ENCODE measurements at places on chromosomes 6 and 20.

DNA sequence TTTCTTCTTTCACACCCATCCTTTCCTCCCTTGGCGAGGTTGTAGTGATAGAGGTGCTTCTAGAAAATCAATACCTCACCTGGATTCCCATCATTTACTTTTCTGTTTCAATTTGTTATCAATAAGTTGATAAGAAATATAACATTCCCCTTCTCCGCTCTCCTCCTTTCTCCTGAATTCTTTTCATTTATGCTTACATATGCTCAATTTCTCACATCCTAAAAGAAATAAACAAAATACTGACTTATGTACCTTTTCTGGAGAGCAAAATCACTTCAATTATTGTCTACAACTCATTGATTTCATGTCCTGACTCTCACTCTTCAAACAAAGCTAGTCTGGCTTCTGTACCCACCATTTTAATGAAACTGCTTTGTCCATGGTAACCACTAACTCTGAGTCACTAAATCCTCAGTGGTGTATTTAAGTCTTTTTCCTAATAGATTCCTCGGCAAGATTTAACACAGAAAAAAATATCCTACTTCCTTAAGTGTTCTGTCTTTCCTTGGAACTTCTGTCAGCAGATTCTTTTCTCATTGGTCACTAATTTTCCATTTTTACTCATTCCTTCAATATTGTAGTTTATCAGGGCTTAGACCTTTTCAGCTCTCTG, 289.6 kb downstream of the RFPL4B start:
- no peak for DNase-seq

DNA sequence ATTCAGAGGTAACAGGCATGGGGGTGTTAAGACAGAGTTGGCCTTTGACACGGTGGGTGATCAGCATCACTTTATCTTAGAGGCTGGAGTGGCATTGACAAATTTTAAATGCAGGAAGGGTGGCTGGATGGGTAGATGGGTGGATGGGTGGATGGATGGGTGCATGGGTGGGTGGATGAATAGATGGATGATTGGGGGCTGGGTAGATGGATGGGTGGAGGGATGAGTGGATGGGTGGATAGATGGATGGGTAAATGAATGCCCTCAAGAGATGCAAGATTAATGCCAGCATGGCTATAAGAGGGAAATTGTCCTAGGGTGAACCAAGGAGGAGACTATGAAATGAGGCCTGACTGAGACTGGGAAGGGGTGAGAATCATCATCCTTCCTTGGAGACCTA, 18.4 kb downstream of the ITPR3 start:
- no peak for DNase-seq

- DNase-seq, result no peak
These were observed 120.2 kb downstream of the QRSL1 start for GRCh38 chr6:106749609-106750008.

- no peak for DNase-seq
These were observed 770.5 kb upstream of the FLRT3 start for GRCh38 chr20:15107931-15108330.

DNA sequence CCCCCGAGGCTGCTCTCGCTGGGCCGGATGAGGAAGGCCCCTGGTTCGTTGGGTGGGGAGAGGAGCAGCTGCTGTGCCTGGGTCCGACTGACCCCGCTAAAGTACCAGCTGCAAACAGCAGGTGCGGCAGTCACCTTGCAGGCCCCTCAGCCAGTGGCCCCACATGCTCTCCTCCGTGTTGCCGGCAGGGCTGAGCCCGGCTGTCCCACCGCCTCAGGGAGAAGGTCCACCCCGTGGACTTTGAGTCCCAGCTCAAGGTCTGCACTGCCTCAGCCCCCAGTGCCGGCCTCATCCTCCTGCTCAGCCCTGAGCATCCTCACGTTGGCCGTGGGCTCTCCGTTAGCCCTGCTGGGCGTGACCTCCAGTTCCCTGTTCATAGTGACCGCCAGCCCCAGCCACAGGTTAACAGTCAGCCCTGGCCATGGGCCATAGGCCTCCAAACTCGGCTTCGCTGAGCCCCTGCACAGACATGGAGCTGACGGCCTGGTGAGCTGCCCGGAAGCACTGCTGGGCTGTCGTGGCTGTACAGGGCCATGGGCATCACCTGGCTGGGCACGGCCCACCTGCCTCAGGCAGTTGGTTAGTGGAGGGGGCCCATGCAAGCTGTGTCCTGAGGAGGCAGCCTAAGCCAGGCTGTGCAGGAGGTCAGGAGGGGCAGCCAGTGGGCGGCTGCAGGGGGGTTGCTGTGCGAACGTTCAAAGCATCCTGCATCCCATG, 3.1 kb downstream of the SRMS start:
- no peak for DNase-seq

DNA sequence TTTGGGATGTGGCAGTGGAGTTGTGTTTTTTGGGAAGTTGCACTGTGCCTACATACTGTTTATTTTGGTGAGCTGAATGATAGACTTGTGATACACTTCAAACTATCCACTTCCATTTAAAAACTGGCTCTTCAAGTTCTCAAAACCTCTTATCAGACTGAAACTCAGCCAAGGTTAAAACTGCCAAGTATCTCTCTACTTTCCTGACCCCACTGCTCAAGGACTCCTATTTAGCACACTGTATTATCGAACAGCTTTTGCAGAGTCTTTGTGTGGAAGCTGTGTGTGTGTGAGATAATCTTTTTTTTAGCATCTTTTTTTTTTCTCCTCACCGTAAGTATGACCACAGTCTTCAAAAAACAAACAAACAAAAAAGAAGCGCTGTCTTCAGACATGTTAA, 21.1 kb downstream of the STX11 start:
- DNase-seq, result no peak

GRCh38 chr20:57590485-57591288, 29.5 kb downstream of the ZBP1 start:
- no peak for DNase-seq

GRCh38 chr6:29792123-29793035, 35.2 kb upstream of the HLA-G start:
- no peak for DNase-seq

DNA sequence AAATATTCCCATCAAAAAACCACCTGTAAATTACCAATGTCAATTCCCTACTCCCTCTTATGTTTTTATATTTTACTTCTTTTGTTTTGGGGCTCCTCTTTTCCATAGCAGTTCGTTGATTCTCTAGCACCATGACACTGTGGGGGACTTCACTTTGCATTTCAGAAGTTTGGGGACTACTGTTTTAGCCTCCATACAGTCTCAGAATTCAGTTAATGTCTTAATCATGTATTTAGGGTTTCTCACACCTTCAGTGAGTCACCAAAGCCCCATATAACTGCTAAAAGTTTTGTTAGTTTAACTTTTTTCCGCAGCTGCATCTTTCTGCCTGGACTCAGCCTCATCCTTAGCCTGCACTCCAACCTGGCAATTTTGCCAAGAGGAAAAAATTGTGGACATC, 20.7 kb upstream of the AIG1 start:
- DNase-seq, result no peak

DNA sequence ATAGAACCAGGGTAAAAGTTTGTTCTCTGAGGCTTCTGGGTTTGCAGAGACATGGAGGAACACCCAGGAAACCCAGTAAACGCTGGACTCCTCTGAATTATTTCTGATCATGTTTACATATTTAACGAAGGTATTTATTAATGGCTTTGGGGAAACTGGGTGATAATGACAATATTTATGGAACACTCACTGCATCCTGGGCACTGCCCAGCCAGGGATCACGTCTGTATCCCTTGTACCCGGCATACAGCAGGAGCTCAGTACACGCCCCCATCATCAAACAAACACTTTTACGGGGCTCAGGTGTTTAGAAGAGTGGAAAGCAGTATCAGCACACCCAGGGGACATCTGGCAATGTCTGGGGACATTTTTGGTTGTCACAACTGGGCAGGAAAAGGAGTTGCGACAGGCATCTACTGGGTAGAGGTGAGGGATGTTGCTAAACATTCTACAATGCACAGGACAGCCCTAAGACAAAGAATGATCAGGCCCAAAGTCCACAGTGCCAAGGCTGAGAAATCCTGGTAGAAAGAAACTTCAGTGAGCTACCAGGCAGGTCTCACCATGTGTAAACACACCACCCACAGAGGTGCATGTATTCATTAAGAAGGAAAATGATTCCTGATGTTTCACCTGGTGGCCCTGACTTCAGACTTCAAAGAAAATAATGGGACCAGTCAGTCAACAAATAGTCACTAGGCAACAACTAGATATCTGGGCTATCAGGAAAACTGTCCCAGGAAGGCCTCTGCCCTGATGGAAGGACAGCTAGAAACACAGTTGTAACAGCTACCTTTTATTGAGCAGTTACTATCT, 35.3 kb downstream of the ZMYND8 start:
- DNase-seq, result no peak

- DNase-seq, result no peak
These were observed 1.8 kb upstream of the JARID2 start for GRCh38 chr6:15243910-15244619.

All from NCI-H2081 treated with DMSO at 0.1 percent for 48 hours (cell line).